ENCODE measurements at places on chromosomes 1 and 21. TPM values are rescaled to one million over a fixed set of nuclear protein-coding genes. Genes with fewer than 3 reads are reported as not detected.

- H3K27ac ChIP-seq: no peak overlapping the region
- DNase-seq: no peak
- H3K36me3 ChIP-seq: no peaks in the 10 kb centered on the region
- no peaks in the 10 kb centered on the region for H3K4me1 ChIP-seq
Measured at GRCh38 chr1:235287208-235287882, 40.6 kb downstream of the ARID4B start.

DNA sequence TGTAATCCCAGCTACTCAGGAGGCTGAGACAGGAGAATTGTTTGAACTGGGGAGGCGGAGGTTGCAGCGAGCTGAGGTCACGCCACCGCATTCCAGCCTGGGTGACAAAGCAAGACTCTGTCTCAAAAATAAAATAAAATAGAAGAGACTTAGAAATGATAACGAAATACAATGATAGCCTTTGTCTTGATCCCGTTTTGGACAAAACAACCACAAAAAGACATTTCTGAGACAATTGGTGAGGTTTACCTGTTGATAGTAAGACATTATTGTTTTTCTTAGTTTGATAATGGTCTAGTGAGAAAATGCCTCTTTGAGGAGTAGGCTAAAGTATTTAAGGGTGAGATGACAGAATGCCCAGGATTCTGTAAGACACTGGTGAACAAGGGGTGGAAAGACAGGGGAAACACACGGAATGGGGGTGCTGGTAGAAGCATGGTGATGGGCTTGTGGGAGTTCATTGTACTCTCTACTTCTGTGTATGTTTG, 11.9 kb upstream of the SHE start:
- H3K4me3 ChIP-seq: no peak overlapping the region
- no peak overlapping the region for H3K27ac ChIP-seq
- no peaks in the 10 kb centered on the region for H3K4me1 ChIP-seq
- no peaks in the 10 kb centered on the region for H3K36me3 ChIP-seq

GRCh38 chr1:66562561-66562960, 28.6 kb downstream of the SGIP1 start:
- no peaks in the 10 kb centered on the region for H3K36me3 ChIP-seq
- no peak for DNase-seq
- H3K4me3 ChIP-seq: no peak overlapping the region
- H3K27me3 ChIP-seq: no peaks in the 10 kb centered on the region
- peaks cover 20% of the 10 kb centered on the region for H3K4me1 ChIP-seq

Gene OLIG2
- not detected for total RNA-seq

DNA sequence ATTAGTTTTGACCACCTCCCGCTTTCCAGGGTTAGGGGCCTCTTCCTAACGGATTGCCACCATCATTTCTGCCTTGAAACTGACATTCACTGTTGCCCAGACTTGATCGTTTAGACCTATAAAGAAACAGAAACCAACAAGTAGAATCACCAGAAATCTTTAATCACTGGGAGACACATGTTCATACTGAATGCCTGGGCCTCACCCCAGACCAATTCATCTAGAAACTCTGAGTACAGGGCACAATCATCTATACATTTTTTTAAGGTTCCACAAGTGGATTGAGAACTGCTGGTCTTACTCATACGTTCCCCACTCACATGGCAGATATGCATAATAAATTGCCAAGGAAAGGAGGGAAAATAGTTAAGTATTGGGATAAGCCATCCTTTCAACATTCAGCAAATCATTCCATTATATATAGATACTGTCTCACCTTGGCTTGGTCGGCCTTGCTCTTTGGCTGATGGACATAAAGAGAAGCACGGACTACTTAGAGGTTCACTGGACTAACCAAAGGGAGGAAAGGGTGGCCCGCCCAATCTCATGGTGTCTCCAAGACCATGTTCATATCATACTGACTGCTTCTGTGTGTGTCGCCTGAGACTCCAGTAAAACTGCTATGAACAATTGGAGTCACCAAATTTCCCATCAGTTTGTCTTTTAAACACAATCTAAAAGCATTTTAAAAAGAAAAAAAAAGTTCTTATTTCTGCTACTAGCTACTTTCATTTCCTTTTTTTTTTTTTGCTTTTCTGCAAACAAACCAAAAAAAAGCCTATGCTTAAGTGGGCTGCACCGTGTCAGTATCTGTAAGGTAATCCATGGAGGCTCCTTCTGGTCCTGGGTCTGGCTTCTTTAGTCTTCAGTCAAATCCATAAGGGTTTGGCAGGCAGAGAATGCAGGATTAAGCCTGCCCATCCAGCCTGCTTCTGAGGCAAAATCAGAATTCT, 9.4 kb upstream of the TARBP1 start:
- H3K27me3 ChIP-seq: no peaks in the 10 kb centered on the region
- no peaks in the 10 kb centered on the region for H3K4me1 ChIP-seq
- no peak overlapping the region for H3K4me3 ChIP-seq

- H3K27ac ChIP-seq: no peak overlapping the region
- no peak overlapping the region for H3K4me3 ChIP-seq
- H3K36me3 ChIP-seq: no peaks in the 10 kb centered on the region
- H3K4me1 ChIP-seq: no peaks in the 10 kb centered on the region
- H3K27me3 ChIP-seq: no peaks in the 10 kb centered on the region
- no peak for DNase-seq
Measured at GRCh38 chr1:153340356-153340755, 8.3 kb downstream of the PGLYRP4 start.

Gene APCS
- not detected for total RNA-seq

- H3K4me3 ChIP-seq: no peak overlapping the region
- peaks cover 56% of the 10 kb centered on the region for H3K36me3 ChIP-seq
- H3K27me3 ChIP-seq: no peaks in the 10 kb centered on the region
Measured at GRCh38 chr1:65056866-65057265, 90.5 kb upstream of the JAK1 start.

GRCh38 chr1:110112656-110113055, 413 bp downstream of the UBL4B start:
- H3K4me1 ChIP-seq: no peaks in the 10 kb centered on the region
- DNase-seq: no peak
- no peaks in the 10 kb centered on the region for H3K27me3 ChIP-seq
- no peak overlapping the region for H3K27ac ChIP-seq
- no peak overlapping the region for H3K4me3 ChIP-seq

DNA sequence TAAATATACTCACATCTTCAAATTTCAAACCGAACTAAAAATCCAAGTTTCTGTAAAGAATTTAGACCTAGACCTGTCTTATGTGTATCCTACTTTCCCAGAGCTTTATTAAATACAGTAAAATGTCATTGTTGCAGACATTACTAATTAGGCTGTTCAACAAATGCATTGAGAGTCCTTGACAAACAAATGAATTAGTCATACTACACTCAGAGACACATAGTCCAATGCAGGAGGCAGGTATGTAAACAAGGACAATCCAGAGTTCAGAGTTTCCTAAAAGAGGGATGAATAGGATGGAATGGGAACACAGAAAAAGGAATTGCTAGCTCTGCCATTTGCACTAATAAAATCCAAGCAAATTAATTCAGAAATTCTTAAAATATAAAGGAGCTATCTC, 1.6 kb upstream of the EGLN1 start:
- H3K4me3 ChIP-seq: no peak overlapping the region
- no peaks in the 10 kb centered on the region for H3K36me3 ChIP-seq
- H3K27ac ChIP-seq: peak overlapping the region; percentile 100
- no peak for DNase-seq

- no peak overlapping the region for H3K4me3 ChIP-seq
- no peaks in the 10 kb centered on the region for H3K27me3 ChIP-seq
- H3K27ac ChIP-seq: no peak overlapping the region
- no peaks in the 10 kb centered on the region for H3K4me1 ChIP-seq
Measured at GRCh38 chr1:115452600-115453329, 114.7 kb upstream of the NGF start.

DNA sequence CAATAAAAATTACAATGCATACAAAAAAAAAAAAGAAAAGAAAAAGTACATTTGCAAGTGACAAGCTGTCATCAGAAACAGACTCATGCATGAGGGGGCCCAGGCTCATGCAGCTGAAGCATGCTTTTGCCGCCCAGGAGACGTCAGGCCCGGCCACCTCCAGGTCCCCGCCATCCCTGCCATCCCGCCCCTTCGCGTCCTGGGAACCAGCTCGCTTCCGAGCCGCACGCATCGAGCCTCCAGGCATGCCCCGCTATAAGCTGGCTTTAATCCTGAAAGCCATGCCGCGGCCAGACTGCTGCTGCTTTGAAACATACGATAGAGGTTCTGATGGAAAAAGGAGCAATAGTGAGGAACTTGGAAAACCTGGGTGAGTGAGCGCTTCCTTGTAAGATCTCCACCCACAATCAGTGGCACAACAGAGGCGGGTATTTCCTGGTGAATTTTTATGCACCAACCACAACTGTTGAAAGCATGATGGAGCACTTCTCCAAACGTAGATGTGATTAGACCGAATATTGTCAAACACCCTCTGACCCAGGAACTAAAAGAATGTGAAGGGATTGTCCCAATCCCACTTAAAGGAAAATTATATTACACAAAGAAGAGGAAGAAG, 113.7 kb downstream of the FAF1 start:
- no peaks in the 10 kb centered on the region for H3K36me3 ChIP-seq
- no peak overlapping the region for H3K4me3 ChIP-seq
- no peak overlapping the region for H3K27ac ChIP-seq
- no peaks in the 10 kb centered on the region for H3K27me3 ChIP-seq
- no peak for DNase-seq
